ENCODE measurements at places on chromosomes 16 and 17. TPM values are rescaled to one million over a fixed set of nuclear protein-coding genes. Genes with fewer than 3 reads are reported as not detected.

Gene SKA2
- 52.1 TPM for total RNA-seq

- peak overlapping the region; percentile 85 for H3K4me3 ChIP-seq
- H3K27ac ChIP-seq, result peak overlapping the region; percentile 95
- H3K27me3 ChIP-seq, result no peaks in the 10 kb centered on the region
- peak; percentile 51 for DNase-seq
- H3K4me1 ChIP-seq, result peaks cover 26% of the 10 kb centered on the region
These were observed 9.8 kb downstream of the SLC38A10 start for GRCh38 chr17:81285179-81285878.

Gene SHBG
- not detected for total RNA-seq

DNA sequence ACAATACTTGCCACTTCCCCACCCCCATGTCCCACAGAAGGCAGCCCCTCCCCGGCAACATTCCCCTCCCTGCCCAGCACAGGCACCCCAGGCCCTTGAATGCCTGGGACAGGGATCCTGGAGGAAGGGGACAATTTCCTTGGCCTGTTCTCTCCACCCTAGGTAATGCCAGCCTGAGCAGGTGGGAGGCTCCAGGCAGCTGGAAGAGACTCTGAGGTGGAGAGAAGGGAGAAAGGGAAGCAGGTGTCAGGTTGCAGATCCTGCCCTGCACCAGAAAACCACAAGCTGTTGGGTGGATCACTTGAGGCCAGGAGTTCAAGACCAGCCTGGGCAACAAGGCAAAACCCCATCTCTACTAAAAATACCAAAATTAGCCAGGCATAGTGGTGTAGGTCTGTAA is 8.9 kb downstream of the MPP2 start:
- peaks cover 21% of the 10 kb centered on the region for H3K27me3 ChIP-seq
- H3K27ac ChIP-seq, result no peak overlapping the region
- peaks cover 9% of the 10 kb centered on the region for H3K4me1 ChIP-seq
- H3K36me3 ChIP-seq, result no peaks in the 10 kb centered on the region
- no peak for DNase-seq

GRCh38 chr16:66427036-66427860 is at the start of gene BEAN1:
TSS of gene BEAN1 (plus strand) at chr16:66427295. CDS start at chr16:66437677, 10,382 bp downstream.
- no peaks in the 10 kb centered on the region for H3K36me3 ChIP-seq
- no peak within 1 kb of the TSS for H3K4me3 ChIP-seq
- no peak for DNase-seq
- peaks cover 68% of the 10 kb centered on the region for H3K27me3 ChIP-seq

GRCh38 chr17:13154930-13155329 is 137.1 kb upstream of the ELAC2 start:
- H3K4me1 ChIP-seq, result no peaks in the 10 kb centered on the region
- DNase-seq, result no peak
- H3K27me3 ChIP-seq, result no peaks in the 10 kb centered on the region
- no peaks in the 10 kb centered on the region for H3K36me3 ChIP-seq
- H3K4me3 ChIP-seq, result no peak overlapping the region

Gene PPL
- total RNA-seq, result not detected

Gene FOXJ1
- total RNA-seq, result not detected

DNA sequence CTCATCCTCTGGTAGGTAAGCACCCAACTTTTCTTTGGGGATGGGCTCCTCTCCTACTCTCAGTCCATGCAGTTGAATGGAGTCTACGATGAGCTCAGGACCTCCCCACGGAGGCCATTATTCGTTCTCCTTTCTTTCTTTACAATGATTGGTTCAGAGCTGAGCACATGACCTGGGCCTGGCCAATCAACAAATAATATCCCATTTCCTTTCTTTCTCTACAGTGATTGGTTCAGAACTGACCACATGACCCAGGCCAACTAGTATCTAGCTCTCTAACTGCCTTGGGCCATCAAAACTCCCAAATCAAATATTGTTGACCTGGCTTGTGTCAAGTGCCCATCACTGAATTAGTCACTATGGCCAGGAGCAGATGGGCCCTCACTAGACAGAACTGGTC is 129.2 kb downstream of the USP31 start:
- H3K4me1 ChIP-seq, result no peaks in the 10 kb centered on the region
- H3K27ac ChIP-seq, result no peak overlapping the region
- no peaks in the 10 kb centered on the region for H3K36me3 ChIP-seq

- no peaks in the 10 kb centered on the region for H3K27me3 ChIP-seq
- H3K36me3 ChIP-seq, result peaks cover 13% of the 10 kb centered on the region
- H3K4me3 ChIP-seq, result no peak overlapping the region
- peaks cover 3% of the 10 kb centered on the region for H3K4me1 ChIP-seq
- DNase-seq, result no peak
- H3K27ac ChIP-seq, result no peak overlapping the region
These were observed 6.6 kb upstream of the PIK3R6 start for GRCh38 chr17:8873801-8874715.

GRCh38 chr17:28484296-28484695 is 10.9 kb downstream of the SLC13A2 start:
- H3K27me3 ChIP-seq, result peaks cover 12% of the 10 kb centered on the region
- no peak overlapping the region for H3K4me3 ChIP-seq
- peaks cover 13% of the 10 kb centered on the region for H3K4me1 ChIP-seq
- H3K36me3 ChIP-seq, result no peaks in the 10 kb centered on the region
- no peak for DNase-seq
- no peak overlapping the region for H3K27ac ChIP-seq

Gene GFAP
- total RNA-seq, result not detected

- DNase-seq, result no peak
- no peaks in the 10 kb centered on the region for H3K27me3 ChIP-seq
- H3K36me3 ChIP-seq, result no peaks in the 10 kb centered on the region
- H3K4me3 ChIP-seq, result no peak overlapping the region
These were observed 269.8 kb downstream of the RBFOX1 start for GRCh38 chr16:7602291-7602950.

DNA sequence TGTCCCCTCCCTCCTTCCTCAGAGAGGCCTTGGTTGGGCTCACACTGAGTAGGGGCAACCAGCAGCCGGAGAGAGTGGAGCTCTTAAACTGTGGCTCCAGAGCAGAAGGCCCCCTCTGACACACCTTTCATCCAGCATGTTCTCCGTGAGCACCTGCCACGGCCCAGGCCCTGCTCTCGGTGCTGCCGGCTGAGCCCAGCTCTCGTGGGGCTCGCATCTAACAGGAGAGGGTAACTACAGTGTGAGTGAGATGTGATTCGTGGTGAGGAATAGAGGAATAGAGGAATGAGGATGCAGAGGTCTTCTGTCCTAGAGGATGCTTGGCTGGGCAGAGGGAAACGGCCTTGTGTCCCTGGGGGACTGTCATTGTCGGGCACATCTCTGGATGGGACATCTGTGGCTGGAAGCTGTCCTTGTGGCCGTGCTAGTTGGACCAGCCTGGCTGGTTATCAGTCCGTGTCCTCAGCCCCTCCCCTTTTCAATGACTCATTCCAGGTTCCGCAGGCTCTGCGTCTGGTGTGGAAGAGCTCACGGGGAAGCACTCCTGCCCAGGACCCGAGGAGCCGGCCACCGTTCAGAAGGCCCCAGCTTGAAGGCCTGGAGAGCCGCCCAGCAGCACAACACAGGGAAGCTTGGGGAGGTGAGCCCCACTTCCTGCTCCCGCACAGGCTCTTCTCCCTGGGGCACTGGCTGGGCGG is 11.9 kb upstream of the DNASE1 start:
- H3K4me3 ChIP-seq, result no peak overlapping the region
- H3K27ac ChIP-seq, result no peak overlapping the region
- H3K4me1 ChIP-seq, result peaks cover 5% of the 10 kb centered on the region
- peaks cover 5% of the 10 kb centered on the region for H3K36me3 ChIP-seq
- DNase-seq, result no peak

- no peaks in the 10 kb centered on the region for H3K27me3 ChIP-seq
- no peak overlapping the region for H3K4me3 ChIP-seq
- H3K36me3 ChIP-seq, result peaks cover 22% of the 10 kb centered on the region
- H3K27ac ChIP-seq, result no peak overlapping the region
These were observed 24.4 kb upstream of the ABAT start for GRCh38 chr16:8649829-8650554.

Gene KRT33B
- not detected for total RNA-seq

Gene CDH11
- not detected for total RNA-seq

GRCh38 chr16:11320170-11320569 is 25.1 kb upstream of the RMI2 start:
- no peaks in the 10 kb centered on the region for H3K27me3 ChIP-seq
- no peaks in the 10 kb centered on the region for H3K36me3 ChIP-seq
- H3K4me3 ChIP-seq, result no peak overlapping the region
- DNase-seq, result no peak

- H3K27ac ChIP-seq, result no peak overlapping the region
- H3K4me3 ChIP-seq, result no peak overlapping the region
- peaks cover 33% of the 10 kb centered on the region for H3K4me1 ChIP-seq
- peaks cover 37% of the 10 kb centered on the region for H3K27me3 ChIP-seq
- H3K36me3 ChIP-seq, result peaks cover 17% of the 10 kb centered on the region
These were observed 71.8 kb upstream of the BCAR1 start for GRCh38 chr16:75323198-75323597.

DNA sequence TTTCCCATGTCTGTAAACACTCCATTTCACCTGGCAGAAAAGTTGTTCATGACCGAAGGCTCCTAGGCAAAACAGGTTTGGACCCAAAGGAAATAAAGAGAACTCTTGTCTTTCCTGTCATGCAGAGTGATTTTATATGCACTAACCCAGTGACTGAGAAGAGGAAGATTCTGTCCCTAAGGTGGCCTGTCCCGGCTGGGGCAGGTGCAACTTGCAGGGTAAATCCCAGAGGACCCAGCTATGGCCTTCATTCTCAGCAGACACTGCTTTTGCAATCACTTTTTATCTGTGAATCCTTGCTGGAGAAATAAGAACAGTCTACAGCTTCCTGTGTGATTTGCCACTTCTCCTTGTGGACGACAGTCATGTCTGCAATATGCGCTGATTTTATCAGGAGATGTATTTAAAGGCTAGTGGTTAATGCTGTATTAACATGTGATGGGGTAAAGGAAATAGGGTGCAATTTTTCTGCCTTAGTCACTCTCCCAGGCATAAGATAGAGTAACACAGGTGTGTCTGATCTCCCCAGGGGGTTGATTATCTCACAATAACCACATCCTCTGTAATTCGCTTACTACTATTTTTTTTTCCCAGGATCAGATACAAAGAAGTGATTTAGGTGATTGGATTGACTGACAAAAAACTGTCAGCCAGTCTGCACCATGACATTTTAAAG is 696.8 kb upstream of the SOX9 start:
- no peak overlapping the region for H3K4me3 ChIP-seq
- no peaks in the 10 kb centered on the region for H3K36me3 ChIP-seq
- DNase-seq, result no peak
- H3K27me3 ChIP-seq, result no peaks in the 10 kb centered on the region
- H3K27ac ChIP-seq, result no peak overlapping the region
- H3K4me1 ChIP-seq, result no peaks in the 10 kb centered on the region

DNA sequence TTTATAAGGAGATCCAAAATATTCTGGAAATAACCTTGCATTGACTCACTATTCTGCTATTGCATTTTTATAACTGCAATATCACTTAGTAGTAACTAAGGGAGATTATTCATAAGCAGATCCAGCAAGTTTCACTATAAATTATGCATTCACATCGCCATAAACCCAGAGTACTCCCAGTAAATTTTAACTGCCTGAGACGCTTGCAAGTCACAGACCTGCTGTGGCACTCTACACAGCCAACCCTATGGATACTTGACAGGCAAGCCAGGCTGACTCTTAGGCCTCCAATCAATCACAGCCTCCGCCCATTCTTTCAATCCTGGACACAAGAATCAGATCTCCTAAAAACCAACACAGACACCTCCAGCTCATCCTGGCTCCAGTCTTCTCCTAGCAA is 28.2 kb downstream of the USP31 start:
- H3K27ac ChIP-seq, result no peak overlapping the region
- H3K36me3 ChIP-seq, result peaks cover under 1% of the 10 kb centered on the region
- no peaks in the 10 kb centered on the region for H3K27me3 ChIP-seq
- no peak overlapping the region for H3K4me3 ChIP-seq
- H3K4me1 ChIP-seq, result peaks cover 14% of the 10 kb centered on the region
- no peak for DNase-seq

DNA sequence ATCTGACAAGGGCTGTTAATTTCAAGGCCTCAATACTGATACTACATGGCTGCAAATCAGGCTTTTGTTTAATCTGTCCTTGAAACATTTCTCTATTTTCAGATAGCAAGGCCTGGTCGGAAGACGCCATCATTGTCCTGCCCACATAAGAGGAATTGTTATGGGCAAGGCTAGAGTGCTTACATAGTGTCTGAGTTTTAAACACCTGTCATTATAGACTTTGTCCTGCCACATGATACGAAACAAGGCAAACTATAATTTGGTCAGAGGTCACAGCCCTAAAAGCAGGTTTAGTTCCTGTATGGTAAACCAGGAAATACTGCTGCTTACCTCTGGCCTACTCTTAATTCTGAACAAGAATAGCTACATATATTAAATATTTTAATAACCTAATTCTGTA is 104.4 kb downstream of the SSH2 start:
- no peaks in the 10 kb centered on the region for H3K27me3 ChIP-seq
- no peak for DNase-seq
- H3K36me3 ChIP-seq, result peaks cover 3% of the 10 kb centered on the region
- peaks cover 19% of the 10 kb centered on the region for H3K4me1 ChIP-seq

Gene ADORA2B
- 1.5 TPM for total RNA-seq

DNA sequence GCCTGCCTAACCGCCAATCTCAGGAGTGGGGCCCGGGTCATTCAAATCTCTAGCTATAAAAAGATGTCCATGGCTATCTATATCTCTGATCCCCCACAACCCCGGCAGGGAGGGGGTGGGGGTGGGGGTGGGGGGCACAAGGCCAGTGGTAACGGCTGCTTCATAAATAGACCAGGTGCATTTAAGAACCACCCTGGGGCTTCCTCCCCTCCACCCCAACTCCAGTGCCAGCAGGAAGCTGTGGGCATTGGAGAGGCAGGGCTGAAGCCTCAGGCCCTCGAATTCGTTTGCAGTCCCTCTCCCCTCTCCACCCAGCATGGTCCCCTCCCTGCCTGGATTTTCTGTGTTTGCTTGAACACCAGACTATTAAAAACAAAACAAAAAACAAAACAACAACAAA is 56.0 kb downstream of the RAP1GAP2 start:
- DNase-seq, result no peak
- H3K27ac ChIP-seq, result no peak overlapping the region
- H3K4me1 ChIP-seq, result peaks cover 27% of the 10 kb centered on the region
- no peaks in the 10 kb centered on the region for H3K36me3 ChIP-seq

- H3K4me3 ChIP-seq, result no peak overlapping the region
- H3K36me3 ChIP-seq, result peaks cover 2% of the 10 kb centered on the region
- no peak for DNase-seq
- H3K27me3 ChIP-seq, result peaks cover 8% of the 10 kb centered on the region
- no peak overlapping the region for H3K27ac ChIP-seq
These were observed 5.6 kb upstream of the ZFHX3 start for GRCh38 chr16:73053364-73054124.

DNA sequence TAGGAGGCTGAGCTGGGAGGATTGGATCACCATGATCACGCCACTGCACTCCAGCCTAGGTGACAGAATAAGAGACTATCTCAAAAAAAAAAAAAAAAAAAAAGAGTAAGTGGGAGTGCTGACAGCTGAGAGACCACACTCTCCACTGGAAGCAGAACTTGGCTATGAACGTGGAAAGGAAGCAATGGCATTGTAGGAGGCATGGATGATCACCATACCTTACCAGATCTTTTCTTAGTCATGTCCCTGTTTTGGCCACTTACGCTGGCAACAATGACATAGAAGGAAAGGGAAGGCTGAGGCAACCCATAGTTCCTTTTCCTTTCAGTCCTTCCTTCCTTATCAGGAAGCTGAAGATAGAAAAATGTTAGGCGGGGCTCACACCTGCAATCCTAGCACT is 3.7 kb upstream of the ATP1B2 start:
- H3K36me3 ChIP-seq, result no peaks in the 10 kb centered on the region
- peaks cover 36% of the 10 kb centered on the region for H3K27me3 ChIP-seq
- peaks cover 18% of the 10 kb centered on the region for H3K4me1 ChIP-seq
- H3K27ac ChIP-seq, result no peak overlapping the region
- H3K4me3 ChIP-seq, result no peak overlapping the region

GRCh38 chr17:44324092-44324570 is 492 bp downstream of the SLC25A39 start:
- peaks cover 10% of the 10 kb centered on the region for H3K4me1 ChIP-seq
- H3K4me3 ChIP-seq, result peak overlapping the region; percentile 89
- peaks cover 17% of the 10 kb centered on the region for H3K36me3 ChIP-seq
- no peak for DNase-seq
- H3K27ac ChIP-seq, result peak overlapping the region; percentile 40
- no peaks in the 10 kb centered on the region for H3K27me3 ChIP-seq
